ENCODE measurements at places on chromosomes 2 and 18.

- no peak for DNase-seq
Observed at GRCh38 chr18:7778181-7778580, 211.1 kb downstream of the PTPRM start.

- no peak for DNase-seq
Observed at GRCh38 chr18:48003426-48004349, 73.2 kb upstream of the SMAD2 start.

GRCh38 chr2:230216489-230216888 lies 3.3 kb downstream of the SP110 start:
- DNase-seq: no peak

GRCh38 chr2:212208467-212208866 lies 330.1 kb downstream of the ERBB4 start:
- DNase-seq: no peak

DNA sequence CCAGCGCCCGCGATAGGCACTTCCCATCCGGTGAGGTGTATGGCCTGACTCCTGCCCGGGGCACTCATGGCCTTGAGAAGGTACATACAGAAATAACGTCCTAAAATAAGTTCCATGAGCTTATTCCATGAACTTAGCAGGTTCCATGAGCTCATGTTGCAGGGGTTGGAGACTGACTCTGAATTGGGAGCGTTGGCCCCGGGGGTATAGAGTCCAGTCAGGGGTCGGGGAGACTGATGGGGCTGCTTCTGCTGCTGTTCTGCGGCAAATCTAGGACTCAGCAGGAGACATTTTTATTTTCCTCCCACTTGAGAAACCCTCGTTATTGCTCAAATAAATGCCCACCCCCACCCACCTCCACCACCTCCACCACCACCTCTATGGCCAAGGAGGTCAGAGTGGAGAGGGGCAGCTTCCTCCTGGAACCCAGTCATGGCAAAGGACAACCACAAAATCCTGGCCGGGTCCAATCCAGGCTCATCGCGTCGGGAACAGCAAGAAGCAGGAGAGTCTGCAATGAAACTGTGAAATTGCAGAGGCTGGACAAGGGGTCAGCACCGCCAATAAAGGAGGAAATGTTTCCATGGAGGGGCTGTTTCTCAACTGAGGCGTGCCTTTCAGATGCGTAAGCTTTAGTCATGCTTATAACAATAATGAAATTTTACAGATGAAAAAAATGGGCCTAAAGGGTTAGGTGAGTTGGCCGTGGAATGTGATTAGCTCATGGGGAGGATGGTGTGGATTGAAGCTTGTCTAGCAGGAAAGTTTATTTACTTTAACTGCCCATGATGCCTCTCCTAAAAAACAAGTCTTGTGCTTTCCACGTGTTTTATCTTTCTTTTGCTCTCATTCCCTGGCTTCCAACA lies 136.6 kb upstream of the ALKAL2 start:
- no peak for DNase-seq

DNA sequence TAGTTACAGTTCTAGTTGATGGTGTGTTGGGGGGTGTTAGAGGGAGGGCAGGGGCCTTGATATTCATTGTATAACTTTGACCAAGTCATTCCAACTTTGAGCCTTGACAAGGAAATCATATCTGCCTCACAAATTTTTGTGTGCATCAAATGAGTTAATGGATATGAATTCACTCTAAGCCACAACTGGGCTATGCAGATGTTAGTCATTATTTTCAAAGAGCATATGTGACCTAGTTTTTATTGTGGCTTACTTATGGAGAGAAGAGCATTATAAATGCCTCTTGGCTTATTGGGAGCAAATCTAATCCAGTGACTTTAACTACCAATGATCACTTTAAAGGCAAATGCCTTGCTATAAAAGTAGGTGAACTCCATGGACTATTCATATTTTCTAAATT lies 250.2 kb downstream of the LPIN1 start:
- DNase-seq: no peak

DNA sequence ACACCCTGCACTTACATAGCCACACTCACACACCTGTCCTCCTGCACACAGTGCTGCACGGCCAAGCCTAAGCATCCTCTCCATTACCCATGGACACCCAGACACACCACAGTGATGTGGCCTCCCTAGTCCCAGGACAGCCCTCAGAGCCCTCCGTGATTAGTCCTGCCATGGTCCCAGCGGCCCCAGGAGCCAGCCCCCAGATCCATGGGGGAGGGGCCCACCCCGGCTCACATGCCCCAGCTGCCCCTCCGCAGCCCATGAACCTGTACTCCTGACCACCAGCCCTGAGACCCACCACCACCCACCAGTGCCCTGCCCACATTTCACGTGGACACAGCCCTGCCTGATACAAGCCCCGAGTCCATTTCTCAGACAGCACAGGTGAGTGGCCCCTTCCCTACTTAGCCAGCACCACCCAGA lies 8.1 kb upstream of the DUSP2 start:
- no peak for DNase-seq

- no peak for DNase-seq
Observed at GRCh38 chr2:174581491-174581890, 16.1 kb downstream of the WIPF1 start.

DNA sequence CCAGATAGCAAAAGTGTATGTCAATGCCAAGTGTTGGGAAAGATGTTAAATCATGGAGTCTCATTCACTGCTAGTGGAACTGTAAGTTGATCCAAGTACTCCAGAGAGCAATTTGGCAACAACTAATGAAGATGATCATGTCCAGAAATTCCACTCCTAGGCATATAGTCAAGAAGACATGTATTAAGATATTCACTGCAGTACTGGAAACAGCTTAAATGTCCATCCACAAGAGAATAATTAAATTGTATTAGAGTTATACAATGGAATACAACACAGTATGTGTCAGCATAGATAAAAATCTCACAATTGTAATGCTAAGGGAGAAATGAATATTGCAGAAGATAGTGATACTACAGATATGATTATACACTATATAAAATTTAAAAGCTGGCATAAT lies 15.2 kb upstream of the LBH start:
- no peak for DNase-seq

DNA sequence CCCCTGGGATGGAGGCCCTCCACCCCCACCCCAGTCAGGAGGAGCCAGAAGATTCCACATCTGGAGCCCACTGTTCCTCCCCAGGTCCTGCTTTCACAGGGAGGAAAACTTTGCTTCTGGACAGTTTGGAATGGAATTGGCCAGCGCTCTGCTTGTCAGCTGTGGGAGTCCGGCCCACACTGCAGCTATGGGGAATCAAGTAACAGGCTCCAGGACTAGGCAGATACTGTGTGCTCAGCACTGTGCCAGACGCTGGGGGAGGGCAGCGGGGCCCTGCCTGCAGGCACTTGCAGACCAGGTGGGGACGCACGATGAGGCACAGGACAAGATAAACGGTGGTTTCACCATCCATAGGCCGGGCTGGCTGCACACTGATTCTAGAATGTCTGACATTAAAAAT lies 114.0 kb downstream of the STPG4 start:
- no peak for DNase-seq
